CD4-positive, alpha-beta T cell treated with Interferon gamma for 1 hour (primary cell): ENCODE measurements at places on chromosomes 2 and 18.
A peak's percentile ranks its signal among the peaks of the same experiment; 100 is the strongest.

DNA sequence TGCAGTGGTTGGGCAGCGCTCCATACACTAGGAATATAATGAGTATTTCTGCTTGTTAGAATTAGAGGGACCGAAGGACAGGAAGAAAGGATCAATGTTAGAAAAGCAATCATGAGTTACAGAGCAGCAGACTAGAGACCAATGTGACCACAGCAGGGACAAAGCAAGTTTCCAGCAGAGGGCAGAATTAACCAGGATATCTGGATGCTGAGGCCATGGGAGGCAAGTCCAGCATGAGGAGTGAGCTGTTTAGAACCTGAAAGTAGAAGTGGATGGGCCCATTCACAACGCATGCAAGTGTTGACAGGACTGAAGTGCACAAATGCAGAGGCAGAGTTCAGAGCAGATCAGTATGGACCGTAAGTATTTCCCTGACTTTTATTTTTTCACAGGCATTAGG lies 910.4 kb upstream of the GYPC start:
- no peak for DNase-seq

DNA sequence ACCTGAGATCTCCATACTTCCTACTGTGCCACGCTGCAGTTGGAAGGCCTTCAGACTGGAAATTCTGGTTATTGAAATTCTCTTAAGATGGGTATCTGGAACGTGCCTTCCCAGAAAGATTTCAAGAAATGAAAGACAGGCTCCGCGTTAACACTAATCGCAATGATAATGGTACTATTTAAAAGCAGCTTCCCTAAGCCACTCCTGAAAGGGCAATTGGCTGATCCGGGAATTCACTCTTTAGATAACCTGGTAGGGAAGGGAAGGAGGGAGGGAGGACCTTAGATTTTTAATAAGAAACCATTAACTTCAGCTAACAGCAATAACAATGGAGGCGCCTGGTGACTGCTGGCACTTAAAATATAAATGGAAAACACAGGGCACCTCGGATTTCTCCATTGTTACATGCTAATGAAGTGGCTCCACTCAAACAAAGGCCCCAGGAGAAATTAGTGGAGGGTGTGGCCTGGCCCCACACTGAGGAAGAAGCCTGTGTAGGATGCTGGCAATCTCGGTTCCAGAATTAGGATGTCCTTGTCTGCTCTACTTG lies 22.5 kb upstream of the MTA3 start:
- no peak for DNase-seq

GRCh38 chr2:62687636-62688035 lies 17.9 kb upstream of the EHBP1 start:
- no peak for DNase-seq

GRCh38 chr18:34297287-34297686 lies 72.6 kb upstream of the NOL4 start:
- DNase-seq = no peak

- no peak for DNase-seq
Observed at GRCh38 chr18:27704736-27705361, 472.1 kb downstream of the CDH2 start.

DNA sequence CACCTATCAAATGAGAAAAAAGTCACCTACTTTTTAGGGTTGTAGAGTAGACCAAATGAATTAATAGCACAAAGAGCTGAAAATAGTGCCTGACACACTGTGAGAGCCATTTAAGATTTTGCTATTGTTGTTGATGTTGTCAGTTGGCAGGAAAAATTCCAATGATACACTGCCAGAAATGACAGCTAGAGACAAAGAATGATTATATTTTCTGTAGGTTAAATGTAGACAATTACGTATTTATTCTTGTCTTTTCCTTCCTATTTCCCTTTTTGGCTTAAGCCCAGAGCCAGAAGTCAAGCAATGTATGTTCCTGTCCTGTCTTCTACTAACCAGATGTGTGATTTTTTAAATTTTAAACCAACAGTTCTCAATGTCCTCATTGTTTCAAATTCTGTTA lies 17.2 kb downstream of the NRXN1 start:
- no peak for DNase-seq

DNA sequence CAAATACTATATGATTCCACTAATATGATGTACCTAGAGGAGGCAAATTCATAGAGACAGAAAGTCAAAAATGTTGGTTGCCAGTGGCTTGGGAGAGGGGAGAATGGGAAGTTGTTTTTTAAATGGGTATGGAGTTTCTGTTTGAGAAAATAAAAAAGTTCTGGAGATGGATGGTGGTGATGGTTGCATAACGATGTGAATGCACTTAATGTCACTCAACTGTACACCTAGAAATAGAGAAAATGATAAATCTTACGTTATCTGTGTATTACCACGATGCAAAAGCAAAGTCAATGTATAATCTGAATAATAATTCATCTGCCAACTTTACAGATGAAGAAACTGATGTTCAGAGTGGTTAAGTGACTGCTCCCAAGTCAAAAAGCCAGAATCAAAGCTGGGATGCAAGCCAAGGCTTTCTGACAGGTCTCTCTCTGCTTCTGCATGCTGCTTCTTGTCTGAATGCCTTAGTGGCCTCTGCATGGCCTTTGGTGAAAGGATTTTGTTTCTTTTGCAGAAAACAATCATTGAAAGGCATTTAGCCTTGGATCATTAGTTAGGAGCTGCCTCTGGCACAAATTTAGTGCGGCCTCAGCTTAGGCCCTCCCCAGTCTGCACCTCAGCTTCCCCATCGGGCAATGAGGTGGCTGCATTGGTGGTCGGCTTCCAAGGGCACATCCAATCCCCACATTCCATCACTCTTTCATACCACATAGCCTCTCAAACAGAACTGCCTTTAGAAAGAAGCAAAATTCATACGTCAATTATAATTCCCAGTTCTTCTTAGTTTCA lies 46.5 kb upstream of the MYCN start:
- DNase-seq = no peak

- DNase-seq = no peak
Observed at GRCh38 chr2:40511661-40512213, 59.8 kb upstream of the SLC8A1 start.

GRCh38 chr2:99285526-99285925 lies 15.5 kb downstream of the LYG1 start:
- no peak for DNase-seq

DNA sequence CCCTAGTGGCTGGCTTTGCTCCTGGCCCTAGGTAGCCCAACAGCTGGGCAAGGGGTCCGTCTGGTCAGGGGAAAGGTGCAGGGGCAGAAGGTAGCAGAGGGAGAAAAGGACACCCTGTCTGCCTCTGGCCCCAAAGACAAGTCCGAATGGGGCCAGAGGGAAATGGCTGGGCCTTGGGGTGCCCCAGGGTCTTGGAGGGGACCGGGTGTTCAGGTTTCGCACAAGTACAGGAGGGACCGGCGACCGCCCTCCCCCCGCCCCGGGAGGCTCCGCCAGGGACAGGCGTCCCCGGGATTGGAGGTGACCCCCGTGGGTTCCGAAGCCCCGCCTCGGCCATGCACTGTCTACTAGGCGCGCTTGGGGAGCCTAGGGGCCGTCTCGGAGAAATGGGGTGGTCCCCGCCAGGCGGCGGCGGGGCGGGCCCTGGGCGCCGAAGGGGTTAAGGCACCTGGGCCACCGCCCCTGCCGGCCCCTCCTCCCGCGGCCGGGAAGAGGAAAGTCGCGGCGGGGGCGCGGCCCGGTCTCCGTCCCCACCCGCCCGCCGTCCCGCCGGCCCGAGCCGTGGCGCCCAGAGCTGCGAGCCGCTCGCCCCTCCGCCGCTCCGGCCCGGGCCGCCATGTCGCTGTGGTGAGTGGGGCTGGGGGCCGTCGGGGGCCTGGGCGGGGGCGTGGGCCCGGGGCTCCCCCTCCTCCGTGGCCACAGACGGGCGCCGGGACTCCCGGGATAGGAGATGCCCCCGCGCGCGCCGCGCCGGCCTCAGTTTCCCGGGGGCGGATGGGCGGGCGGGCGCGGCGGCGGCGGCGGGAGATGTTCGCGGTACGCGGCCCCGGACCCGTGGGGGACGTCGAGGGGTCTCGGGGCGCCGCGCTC lies at the start of gene B3GNT7:
B3GNT7 (plus strand) TSS at position 523 of the 870 bp plus-strand sequence; CDS start at position 617, 94 bp downstream.
- peak; percentile 25 for DNase-seq

DNA sequence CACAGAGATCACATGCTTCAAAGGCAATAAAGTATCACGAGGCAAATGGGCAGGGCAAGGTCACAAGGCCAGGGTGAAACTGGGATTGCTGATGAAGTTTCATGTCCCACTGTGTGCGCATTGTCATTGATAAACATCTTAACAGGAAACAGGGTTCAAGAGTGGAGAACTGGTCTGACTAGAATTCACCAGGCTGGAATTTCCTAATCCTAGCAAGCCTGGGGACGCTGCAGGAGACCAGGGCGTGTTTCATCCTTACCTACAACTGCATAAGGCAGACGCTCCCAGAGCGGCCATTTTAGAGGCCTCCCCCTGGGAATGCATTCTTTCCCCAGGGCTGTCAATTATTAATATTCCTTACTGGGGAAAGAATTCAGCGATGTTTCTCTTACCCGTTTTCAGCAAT lies 33.2 kb downstream of the PTPN4 start:
- DNase-seq = no peak

- DNase-seq = no peak
Observed at GRCh38 chr2:221570321-221570935, 1.7 kb downstream of the EPHA4 start.

- DNase-seq = no peak
Observed at GRCh38 chr2:174802459-174802858, 38.2 kb upstream of the CHRNA1 start.

GRCh38 chr2:18797133-18797845 lies 207.9 kb upstream of the NT5C1B start:
- DNase-seq = no peak

GRCh38 chr2:241558532-241559322 lies at the start of gene BOK:
Gene BOK, plus strand, starts transcription at chr2:241558745. Its CDS starts 739 bp downstream, at chr2:241559484.
- DNase-seq = no peak
